EH (cell line): ENCODE measurements at places on chromosomes 3 and 15.

GRCh38 chr15:48617619-48618018, 27.9 kb downstream of the FBN1 start:
- DNase-seq: peak; percentile 75

DNA sequence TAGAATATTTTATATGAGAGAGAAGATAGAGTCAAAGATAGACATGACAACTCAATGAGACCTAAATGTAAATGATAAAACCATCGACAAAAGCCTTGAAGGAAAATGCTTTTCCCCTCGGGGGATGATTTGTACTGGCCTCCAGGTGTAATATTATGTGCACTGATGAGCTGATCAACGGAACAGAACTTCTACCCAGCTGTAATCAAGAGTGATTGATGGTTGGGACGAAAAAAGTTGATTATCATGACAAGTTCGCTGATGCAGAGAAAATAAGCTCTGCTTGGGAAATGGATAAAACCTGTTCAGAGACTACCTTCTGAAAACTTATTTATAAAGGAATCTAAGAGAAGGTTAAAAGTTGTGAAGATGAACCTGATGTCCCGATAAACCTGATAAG, 210.7 kb downstream of the ZNF385D start:
- DNase-seq: no peak

- DNase-seq: no peak
These were observed 27.2 kb upstream of the GBE1 start for GRCh38 chr3:81788610-81789009.

GRCh38 chr3:126459763-126460127, 15.9 kb downstream of the ZXDC start:
- DNase-seq: no peak

DNA sequence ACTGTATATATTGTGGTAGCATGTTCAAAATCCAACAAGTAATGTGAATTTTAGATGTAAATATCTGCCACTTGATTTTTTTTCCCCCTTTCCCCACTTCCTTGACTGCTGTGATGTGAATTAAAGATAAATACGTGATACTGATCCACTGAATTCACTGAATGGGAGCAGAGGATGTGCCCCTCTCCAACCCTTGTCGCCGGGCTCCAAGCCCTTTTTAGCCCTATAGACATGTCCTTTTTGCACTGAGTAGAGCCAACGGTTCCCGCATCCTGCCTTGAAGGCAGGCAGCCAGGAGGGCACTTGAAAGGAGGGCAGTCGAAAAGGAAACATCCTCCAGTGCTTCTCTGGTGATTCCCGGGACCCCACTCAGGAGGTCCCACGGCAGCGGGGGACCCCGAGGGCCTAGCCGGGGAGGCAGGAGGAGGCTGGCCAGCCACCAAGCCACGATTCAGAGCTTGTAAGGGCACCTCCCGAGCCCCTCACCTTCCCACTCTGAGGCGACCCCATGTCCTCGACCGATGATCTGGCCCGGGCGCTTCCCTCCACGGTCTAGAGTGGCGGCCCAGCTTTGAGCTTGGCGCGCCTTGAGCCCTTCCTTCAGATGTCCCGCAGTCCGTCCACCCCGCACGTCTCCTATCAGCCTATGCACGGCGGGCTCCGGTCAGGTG, 901 bp upstream of the MANF start:
- DNase-seq: peak; percentile 39

GRCh38 chr15:84940399-84940798, 41.3 kb upstream of the PDE8A start:
- DNase-seq: no peak

DNA sequence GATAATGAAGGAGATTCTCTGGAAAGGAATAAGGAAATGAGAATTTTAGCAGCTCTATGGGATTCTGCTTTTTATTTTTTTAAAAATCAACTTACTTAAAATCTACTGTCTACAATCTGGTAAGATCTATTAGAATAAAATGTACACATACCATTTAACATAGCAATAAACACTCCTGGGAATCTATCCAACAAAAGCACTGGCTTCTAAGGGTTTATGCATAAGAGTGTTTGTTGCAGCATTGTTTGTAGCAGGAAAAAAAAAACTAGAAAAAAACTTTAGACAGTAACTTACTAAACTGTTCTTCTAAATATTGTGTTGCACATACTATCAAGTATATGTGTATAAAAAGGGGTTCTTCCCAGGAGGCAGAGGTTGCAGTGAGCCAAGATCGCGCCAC, 15.7 kb upstream of the RBP1 start:
- peak; percentile 10 for DNase-seq

GRCh38 chr3:107524841-107525643, 2.3 kb downstream of the BBX start:
- peak; percentile 71 for DNase-seq

GRCh38 chr3:60215946-60216345, 1035.3 kb downstream of the FHIT start:
- DNase-seq: no peak

GRCh38 chr15:67002368-67002767, 63.0 kb upstream of the SMAD3 start:
- no peak for DNase-seq
